Omental fat pad (tissue), 4 donors: ENCODE measurements at places on chromosomes 3 and 15.

GRCh38 chr3:133237380-133237779 lies 162.5 kb upstream of the BFSP2 start:
- DNase-seq = no peak

DNA sequence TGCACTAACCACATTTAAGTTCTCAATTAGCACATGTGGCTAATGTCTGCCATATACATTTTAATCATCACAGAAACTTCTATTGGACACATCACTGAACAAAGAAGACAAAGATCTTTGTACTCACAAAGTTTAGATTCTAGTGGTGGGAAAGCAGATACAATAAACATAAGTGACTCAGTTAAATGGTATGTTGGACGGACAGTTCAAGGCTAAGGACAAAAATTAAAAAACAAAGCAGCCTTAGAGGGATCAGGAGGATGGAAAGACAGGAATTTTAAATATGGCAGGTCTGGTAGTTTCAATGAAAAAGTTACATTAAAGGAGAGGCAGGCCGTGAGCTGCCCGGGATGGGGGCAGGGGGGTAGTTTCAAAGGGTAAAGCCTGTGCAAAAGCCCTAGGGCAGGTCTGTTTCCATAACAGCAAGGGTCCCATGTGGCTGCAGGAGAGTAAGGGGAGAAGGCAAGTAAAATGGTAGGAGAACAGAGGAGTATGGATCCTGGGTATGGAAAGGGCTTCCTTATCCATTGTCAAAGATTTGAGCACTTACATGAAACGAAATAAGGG lies 220.7 kb downstream of the FHIT start:
- DNase-seq = no peak

GRCh38 chr15:58551764-58552504 lies 120.1 kb downstream of the LIPC start:
- no peak for DNase-seq

- DNase-seq = no peak
These were observed 204.2 kb upstream of the PROK2 start for GRCh38 chr3:71989165-71989564.

DNA sequence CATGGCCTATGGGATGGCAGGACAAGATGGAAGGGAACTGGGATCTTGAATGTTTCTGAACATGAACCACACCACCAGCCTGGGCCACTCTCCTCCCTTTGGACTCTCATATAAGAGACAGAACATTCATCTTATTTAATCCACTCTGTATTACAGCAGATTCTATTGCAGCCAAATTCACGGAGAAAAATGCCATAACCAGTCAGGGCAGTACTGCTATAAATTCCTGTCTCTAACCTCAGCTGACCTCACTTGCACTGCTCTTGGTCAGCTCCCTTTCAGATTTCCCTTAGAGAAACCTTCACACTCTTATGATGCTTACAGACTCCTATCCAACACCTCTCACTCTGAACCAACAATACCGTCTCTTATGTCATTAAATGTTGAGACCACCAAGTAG lies 101.4 kb downstream of the RYK start:
- no peak for DNase-seq

DNA sequence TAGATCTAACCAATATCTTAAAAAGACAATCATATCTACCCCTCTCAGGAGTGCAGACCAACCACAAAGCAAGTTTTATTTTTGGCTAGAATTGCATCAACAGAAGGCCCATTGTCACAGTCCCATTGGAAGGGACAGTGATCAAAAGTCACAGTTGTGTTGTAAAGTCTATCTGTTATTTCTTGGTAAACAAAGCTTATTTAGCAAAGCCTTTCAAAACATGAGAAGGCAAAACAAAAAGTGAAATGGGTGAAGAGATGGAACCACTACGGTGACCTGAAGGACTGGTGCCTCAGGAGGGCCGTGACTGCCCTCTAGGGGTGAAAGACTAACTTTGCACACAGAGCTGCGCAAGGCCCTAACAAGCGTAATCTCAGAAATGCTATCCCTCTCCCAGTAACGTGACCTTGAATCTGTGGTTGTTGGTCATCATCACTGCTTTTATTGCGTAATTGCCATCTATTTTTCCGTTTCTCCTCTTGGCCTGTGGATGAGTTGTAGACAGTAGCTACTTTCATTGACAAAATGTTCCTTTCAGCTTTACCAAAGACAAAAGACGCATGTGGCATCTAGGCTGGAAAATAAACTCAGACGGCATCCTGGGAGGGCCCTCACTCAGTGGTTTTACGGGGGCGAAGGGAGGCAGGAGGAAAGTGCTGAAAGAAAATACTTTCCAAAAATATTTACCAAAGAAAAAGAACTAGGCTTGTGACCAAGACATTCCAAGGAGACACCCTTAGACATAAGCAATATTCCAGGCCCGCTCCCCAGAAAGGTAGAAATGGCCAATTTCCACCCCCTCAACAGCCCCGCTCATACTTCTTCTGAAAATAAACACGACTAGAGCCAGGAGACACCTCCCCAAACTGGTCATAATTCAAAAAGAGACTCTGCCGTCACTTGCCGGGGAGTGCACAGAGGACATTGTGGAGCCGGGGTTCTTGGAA lies 79.4 kb downstream of the FRMD4B start:
- DNase-seq = no peak

DNA sequence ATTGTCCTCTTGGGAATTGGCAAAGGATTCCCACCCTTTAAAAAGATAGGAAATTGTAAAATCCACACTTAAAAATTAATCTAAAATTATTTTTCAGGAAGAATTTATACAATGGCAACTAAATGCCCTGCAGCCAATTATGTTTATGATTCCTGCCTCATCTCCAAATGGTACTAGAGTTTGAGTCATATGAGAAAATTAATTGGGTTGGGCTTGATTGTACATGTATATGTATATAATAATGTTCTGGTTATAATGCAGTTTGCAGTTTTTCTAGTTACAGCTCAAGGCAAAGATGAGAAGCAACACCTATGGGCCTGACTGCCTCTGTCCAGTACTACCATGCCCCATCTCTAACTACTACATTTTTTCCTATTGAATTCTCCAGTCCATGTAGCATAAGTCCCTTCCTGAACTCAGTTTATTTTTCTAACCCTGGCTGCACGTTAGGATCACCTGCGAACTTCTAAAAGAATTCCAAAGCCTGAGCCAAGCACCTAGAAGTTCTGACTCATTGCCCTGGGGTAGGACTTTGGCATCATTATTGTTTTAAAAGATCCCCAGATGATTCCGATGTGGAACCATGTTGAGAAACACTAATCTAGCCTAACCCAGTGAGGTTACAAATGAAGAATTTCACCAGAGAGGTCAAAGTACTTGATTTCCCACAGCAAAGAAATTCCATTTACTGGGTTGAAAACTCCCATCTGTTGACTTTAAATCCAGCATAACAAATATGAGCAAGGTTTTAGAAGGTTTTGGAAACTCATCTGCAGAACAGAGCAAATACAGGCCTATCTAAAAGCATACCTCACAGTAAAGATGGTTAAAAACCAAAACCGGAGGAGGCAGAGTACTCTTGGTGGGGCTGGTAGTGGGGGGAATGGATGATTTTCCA lies 19.4 kb downstream of the TGFBR2 start:
- no peak for DNase-seq

GRCh38 chr3:162973428-162973917 lies 1476.9 kb downstream of the OTOL1 start:
- DNase-seq = no peak

DNA sequence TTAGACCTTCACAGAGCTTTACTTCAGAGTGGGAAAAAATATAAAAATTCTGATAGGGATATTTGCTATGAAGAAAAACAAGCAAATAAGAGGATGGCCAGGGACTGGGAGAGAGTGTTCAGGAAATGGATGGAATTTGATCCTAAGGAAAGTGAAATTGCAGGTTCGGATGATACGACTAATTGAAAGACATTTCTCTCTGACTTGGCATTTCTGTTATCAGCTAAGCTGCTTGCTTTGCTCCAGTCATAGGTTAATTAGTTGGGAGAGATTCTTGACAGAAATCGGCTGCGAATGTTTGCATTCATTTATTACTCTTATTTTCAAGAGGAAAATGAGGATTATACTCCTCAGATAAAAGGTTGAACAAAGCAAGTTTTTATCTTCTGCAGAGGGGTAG lies 808.7 kb upstream of the NECTIN3 start:
- no peak for DNase-seq

DNA sequence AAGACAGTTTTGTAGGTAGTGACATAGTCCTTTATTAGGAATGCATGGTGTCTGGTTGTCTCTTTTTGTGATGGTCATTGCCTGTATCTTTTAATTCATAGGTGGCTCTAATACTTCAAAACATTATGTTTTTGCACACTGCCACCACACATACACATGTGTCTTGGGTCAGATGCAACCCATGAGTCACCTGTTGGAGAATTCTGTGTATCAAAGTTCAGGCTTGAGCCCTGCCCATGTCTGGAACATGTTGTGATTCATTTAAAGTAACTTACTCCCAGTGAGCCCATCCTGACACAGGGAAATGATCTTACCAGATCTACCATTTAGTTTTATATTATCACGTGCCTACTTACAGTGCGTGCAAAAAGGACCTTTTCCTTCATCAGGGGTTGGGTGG lies 142.7 kb downstream of the GHSR start:
- no peak for DNase-seq

GRCh38 chr3:79097964-79098660 lies 669.7 kb downstream of the ROBO1 start:
- DNase-seq = no peak

DNA sequence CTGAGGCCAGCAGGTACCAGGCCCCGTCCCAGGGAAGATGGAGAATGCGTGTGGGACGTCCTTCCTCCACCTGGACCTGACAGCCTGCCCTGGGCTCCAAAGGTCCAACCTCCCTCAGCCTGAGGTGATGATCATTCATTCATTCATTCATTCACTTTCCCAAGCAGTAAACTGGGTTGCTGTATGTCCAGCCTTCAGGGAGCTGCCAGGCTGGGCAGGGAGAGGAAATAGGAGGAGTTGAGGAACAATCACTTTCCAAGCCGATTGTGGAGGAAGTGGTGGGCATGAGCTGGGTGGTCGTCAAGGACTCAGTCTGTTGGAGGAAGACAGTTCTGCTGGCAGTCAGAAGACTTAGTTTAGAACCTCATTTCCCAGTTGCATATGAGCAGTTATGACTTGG lies 10.2 kb upstream of the CCDC33 start:
- no peak for DNase-seq

DNA sequence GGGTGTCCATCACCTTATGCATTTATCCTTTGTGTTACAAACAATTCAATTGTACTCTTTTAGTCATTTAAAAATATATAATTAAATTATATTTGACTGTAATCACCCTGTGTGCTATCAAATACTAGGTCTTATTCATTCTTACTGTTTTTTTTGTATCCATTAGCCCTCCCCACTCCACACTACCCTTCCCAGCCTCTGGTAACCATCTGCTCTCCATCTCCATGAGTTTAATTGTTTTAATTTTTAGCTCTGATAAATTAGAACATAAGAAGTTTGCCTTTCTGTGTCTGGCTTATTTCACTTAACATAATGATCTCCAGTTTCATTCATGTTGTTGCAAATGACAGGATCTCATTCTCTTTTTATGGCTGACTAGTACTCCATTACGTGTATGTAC lies 16.8 kb downstream of the C3orf20 start:
- DNase-seq = no peak

DNA sequence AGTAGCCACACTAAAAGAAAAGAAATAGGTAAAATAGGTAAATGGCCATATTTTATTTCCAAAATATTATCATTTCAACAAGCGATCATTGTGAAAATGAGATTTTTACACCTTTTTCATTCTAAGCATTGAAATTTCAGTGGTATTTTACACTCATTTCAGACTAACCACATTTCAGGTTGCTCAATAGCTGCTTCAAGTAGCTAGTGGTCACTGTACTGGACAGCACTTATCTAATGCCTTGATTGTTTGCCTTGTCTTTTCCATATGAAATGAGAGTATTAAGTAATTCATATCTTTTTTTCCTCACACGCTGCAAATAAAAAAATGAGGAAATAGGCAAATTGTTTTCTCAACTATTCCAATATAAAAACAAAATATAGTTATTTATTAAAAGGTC lies 332.8 kb downstream of the NLGN1 start:
- DNase-seq = no peak

GRCh38 chr15:22930782-22931484 lies 49.2 kb downstream of the CYFIP1 start:
- no peak for DNase-seq

DNA sequence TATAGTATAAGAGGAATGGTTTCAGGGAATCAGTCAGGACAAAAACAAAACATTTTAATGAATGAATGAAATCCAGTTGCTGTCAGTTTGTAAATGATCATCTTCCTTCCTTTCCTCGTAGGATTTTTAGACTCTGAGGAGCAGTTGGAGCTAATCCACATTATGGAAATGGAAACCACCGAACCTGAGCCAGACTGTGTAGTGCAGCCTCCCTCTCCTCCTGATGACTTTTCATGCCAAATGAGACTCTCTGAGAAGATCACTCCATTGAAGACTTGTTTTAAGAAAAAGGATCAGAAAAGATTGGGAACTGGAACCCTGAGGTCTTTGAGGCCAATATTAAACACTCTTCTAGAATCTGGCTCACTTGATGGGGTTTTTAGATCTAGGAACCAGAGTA lies 3.1 kb downstream of the TIPARP start:
- DNase-seq = no peak
